PC-9 (cell line): ENCODE measurements at places on chromosomes 4 and X.

DNA sequence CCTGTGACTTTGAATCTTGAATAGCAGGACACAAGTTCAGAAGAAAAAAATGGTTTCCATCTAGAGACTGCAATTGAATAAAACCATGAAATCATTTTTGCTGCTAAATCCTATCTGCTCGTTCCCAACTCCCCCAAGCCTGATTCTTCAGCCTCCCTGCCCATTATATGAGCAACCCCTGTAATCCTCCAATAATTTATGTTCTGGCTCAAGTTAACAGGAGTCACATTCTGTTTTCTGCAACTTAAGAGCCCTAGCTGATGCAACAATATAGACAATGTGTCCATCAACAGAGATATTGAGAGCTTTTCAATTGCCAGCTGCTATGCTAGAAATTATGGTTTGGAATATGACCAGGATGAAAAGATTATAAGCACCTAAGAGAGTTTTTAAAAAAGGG, 84.1 kb downstream of the LDB2 start:
- DNase-seq, result no peak

- no peak for DNase-seq
Measured at GRCh38 chrX:3576886-3577501, 136.5 kb downstream of the PRKX start.

DNA sequence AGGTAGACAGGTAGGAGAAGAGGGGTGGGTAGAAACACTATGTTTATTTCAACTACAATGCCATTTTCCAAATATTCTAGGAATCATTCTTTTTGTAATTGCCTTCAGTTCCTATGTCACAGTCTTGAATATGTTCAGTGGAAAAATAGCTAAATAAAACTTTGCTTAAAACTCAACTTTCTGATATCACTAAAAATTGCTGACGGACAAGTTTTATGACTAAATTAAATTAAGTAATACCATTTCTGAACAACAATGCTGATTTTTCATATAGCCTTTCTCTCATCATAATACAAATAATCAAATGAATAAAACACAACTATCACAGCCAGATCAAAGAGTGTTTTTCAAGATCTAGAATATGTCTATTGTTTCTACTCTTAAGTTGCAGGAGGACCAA, 53.1 kb downstream of the TEC start:
- no peak for DNase-seq

GRCh38 chr4:47340914-47341313, 122.6 kb downstream of the COMMD8 start:
- DNase-seq, result no peak

DNA sequence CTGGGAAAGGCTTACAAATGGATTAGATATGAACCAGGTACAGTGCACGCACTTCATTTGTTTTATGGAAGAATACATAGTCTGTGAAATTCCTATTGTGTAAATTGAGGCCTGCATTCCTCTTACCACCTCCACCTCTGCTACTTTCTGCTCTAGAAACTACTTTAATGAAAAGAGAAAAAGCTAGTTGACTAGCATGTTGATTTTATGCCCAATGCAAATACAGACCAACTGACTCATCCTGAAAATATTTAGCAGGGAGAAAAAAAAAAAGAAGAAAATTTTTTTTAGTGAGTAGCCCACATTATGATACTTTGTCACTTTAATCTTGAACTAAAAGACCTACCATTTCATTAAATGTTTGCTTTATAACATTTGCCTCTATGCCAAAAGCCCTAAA, 41.2 kb downstream of the DCLK2 start:
- peak; percentile 71 for DNase-seq

- peak; percentile 40 for DNase-seq
Measured at GRCh38 chrX:14777525-14777924, 95.3 kb downstream of the FANCB start.

GRCh38 chr4:10157478-10158332, 41.1 kb upstream of the WDR1 start:
- peak; percentile 45 for DNase-seq
